CD4-positive, alpha-beta T cell treated with Interleukin-15 for 4 hours (primary cell): ENCODE measurements at places on chromosomes 11 and 22.

- no peak for DNase-seq
These were observed 19.2 kb upstream of the ASPHD2 start for GRCh38 chr22:26409719-26410335.

GRCh38 chr22:32265882-32266767 lies 11.0 kb upstream of the SLC5A4 start:
- DNase-seq = peak; percentile 64

DNA sequence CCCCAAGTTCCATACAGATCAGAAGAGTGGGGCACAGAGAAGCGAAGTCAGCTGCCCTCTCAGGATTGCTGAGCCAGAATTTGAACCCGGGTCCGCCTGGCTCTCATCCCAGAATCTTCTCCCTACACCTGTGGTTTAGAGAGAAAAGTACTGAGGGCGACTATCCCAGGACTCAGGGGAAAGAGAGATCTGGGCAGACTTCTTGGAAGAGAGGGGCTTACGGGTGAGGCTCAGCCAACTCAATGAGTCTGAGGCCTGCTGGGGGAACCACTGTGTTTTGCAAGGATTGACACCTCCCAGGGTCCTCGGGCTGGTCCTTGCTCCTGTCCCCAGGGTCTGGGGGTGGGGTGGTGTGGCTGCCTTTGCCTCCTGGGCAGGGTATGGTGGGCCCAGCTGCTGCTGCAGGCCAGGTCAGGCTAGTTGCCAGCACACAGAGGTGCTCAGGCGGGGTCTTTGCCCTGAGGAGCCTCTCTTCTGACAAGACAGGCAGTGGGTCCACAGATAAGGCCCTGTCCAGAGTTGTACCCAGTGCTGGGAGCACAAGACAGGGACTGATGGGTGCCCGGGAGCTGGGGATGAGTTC lies 1.2 kb downstream of the CAPN5 start:
- no peak for DNase-seq

- no peak for DNase-seq
These were observed 370.6 kb upstream of the CADM1 start for GRCh38 chr11:115874843-115875242.

GRCh38 chr11:96741068-96741467 lies 351.3 kb downstream of the JRKL start:
- DNase-seq = no peak

- DNase-seq = no peak
These were observed 9.4 kb upstream of the OSM start for GRCh38 chr22:30276039-30276438.

- no peak for DNase-seq
These were observed 6.6 kb downstream of the EEF1G start for GRCh38 chr11:62567018-62567633.

- peak; percentile 42 for DNase-seq
These were observed 36.3 kb upstream of the POLA2 start for GRCh38 chr11:65225279-65226102.

GRCh38 chr11:73907191-73907590 lies 30.4 kb downstream of the PAAF1 start:
- DNase-seq = peak; percentile 1

DNA sequence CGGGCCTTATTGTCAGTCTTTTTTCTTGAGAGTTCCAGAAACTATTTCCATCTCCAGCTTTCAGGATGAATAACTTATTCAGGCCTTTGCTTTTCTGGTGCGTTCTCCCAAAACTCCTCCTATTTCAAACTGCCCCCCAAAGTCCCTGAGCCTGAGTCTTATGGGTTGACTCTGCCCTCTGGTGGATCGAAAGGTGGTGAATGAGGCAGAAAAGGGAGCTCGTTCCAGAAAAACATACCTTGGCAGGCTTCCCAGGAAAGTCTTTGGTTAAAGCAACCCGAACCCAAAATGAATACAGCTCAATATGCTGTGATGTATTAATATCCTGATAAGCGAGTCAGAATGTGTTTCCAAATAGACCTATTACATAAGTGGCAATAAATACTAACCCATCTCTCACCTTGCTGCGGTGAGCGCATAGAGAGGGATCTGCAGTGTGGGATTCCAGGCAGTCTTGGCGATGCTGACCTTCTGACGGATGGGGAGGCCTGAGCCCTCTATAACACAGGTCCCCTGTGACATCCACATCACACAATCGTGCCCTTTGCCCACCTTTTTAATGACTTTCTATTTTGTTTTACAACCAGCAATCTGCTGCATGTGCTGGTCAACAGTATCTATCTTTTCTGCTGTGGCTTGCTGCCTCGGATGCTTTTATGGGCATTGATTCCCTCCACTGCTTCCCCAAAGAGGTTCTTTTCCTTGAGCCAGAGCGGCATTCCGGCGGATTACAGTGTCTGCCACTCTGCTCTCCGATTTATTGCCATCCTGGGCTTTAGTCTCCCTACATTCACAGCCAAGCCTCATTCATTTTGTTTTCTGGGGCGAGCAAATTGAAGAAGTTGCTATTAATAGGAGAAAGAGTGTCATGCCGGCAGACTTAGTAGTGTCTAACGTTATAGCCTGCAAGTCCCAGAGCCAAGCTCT lies 756.8 kb downstream of the NTM start:
- no peak for DNase-seq

DNA sequence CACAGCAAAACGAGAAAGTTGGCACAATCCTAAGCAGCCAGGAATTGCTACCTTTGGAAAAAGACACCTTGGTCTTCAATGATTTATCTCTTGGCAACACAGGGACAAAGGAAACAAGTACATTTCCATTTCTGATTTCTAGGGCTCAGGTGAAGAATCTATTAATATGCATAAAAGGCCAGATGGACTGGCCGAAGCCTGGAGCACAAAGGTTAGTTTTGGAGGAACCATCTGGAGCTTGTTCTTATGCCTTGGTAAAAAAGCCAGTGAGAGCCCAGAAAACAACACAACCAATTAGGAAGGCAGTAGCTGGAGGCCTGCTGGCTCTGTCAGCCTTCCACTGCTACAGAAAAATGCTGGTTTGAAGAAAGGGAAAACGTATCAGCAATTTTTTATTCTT lies 713.5 kb upstream of the API5 start:
- no peak for DNase-seq

GRCh38 chr11:84136926-84137325 lies 850.8 kb upstream of the CCDC90B start:
- no peak for DNase-seq

- no peak for DNase-seq
These were observed 59.5 kb upstream of the AMOTL1 start for GRCh38 chr11:94708642-94709041.

- DNase-seq = no peak
These were observed 133.4 kb upstream of the E2F8 start for GRCh38 chr11:19374151-19374569.

DNA sequence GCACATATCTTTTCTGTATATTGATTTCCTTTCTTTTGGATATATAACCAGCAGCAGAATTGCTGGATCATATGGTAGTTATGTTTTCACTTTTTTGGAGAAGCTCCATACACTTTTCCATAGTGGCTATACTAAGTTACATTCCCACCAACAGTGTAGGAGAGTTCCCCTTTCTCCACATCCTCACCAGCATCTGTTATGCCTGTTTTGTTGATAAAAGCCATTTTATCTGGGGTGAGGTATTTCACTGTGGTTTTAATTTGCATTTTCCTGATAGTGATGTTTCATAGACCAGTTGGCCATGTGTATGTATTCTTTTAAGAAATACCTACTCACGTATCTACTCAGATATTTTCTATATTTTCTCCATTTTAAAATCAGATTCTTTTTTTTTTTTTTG lies 419.3 kb upstream of the FAT3 start:
- no peak for DNase-seq

DNA sequence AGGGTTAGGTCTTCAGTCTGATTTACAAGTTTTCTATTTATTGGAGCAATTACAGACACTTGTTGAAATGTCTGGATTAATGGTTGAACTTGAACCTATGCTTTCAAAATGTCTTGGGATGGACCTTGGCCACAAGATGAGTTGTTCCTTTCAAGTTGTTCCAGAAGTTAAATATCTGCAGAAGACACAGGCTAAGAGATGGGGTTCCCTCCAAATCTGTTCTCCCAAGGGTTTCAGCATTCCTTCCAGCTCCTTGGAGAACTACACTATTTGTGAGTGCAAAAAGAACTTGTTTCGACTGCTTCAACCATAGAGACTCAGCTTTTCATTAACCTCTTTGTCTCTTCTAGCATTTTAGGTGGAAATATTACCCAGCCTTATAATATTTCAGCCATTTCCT lies 189.0 kb upstream of the BLID start:
- DNase-seq = no peak

GRCh38 chr22:19605508-19606331 lies 81.5 kb upstream of the CLDN5 start:
- no peak for DNase-seq

- no peak for DNase-seq
These were observed 25.9 kb upstream of the CCDC34 start for GRCh38 chr11:27388869-27389268.

GRCh38 chr11:134340354-134340964 lies 8.7 kb downstream of the GLB1L2 start:
- no peak for DNase-seq

GRCh38 chr11:45806937-45807791 lies 2.2 kb downstream of the SLC35C1 start:
- no peak for DNase-seq

DNA sequence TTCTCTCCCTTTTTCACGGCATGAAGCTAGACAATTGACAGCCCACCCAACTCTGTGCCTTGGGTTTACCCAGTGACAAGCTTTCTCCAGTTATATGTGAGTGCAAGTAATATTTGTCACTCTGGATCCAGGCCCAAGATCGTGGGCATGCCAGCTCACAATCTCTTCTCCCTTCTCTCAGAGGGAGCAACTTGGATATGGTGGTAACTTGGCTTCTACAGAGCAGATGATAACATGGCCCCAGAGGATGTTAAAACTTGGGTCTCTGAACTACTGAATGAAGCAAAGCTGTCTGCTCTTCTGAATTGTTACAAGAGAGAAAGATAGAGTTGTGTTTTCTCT lies 20.8 kb downstream of the C11orf96 start:
- no peak for DNase-seq

- DNase-seq = no peak
These were observed 87.1 kb upstream of the SHANK2 start for GRCh38 chr11:71339396-71339881.

- DNase-seq = no peak
These were observed 77.7 kb upstream of the FAM181B start for GRCh38 chr11:82811369-82811768.

DNA sequence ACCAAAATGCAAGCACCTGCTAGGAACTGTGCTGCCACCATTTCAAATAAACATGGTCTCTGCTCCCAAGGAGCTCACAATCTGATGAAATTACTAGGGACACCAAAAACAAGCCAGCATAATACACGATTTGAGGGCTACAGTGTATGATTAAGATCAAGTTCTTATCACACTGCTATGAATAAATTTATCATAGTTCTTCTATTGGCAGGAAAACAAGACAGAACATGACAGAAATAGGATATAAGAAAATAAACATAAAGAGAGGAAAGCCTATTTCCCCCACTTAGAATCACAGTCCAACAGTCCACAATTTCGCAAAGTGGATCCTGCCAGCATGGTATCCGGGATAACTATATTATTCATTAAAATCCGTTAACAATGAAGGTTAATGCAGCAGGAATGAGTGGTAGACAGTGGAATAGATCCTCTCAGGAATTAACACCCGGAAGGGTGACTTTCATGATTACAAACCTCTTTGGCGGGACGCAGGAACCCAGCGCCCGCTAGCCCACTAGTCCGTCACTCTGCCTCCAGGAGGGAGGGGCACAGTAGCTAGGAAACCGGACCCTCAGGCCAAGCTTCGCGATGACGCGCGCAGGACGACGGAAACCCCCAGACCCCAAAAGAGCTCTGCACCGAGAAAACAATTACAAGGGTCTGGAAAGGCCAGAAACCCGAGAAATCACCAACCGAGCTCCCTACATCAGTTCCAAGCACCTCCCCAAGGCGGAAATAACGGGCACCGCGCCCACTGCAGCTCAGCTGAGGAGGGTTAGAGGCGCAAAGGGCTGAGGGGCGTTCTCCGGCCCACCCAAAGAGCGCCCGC lies 607 bp downstream of the CCDC82 start:
- DNase-seq = no peak

DNA sequence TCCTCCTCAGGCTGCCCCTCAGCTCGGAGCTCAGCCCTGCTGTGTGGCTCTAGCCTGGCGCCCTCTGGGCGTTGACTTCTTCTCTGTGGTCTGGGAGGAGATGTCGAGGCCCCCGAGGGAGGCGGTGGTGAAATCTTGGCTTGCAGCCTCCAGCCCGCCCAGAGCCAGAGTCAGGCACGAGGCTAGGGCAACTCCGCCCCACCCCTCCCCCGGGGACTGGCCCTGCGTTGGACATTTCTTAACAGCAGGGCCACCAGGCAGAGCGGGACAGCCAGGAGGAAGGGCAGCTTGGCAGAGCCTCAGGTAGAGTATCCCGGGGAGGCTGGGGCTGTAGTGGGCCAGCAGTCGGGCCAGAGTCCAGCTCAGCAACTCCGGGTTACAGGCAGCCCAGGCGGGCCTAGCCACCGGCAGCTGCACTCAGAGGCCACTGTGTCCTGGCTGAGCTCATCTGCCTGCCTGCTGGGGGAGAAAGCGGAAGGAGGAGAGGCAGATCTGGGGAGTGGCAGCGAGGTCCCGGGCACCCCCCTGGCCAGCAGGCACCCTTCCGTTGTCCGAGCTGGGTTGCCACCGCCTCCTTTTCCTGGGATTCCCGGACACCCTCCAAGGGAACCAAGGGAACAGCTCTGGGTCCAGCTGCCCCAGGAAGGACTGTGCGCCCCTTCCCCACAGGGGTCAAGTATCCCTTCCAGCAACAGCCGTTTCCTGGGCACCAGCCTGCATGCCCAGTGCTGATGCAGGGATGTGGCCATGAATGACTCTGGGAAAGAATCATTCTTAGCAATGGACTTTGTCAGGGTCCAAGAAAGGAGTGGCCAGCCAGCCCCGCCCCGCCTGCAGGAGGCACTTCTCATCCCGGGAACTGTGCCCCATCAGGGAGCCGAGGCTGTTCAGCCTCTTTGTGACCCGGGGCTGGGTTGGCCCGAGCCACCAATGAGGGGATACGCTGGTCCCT lies at the start of gene ALDH3B1:
Gene ALDH3B1 (plus strand): TSS at position 238 of the 952 bp plus-strand sequence. CDS start 4,971 bp downstream, outside the sequence.
- no peak for DNase-seq

- DNase-seq = no peak
These were observed 24.2 kb downstream of the NECTIN1 start for GRCh38 chr11:119704849-119705248.

DNA sequence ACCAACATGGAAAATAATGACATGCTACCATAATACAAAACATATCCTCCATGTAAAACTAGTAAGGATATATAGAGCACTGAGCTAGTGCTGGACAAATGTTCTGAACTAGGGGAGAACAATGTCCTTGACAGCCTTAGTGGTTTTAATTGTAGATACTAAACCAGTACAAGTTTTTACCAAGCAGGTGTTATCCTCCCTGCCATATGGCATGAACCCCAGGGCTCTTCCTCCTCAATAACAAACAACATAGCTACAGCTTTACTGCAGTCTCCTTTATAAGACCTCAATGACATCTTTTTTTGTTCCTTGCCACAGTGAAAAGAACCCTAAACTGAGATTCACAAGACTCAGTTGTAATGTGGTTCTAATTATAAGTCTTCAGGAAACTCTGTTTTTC lies 70.2 kb upstream of the GDPD4 start:
- no peak for DNase-seq

- no peak for DNase-seq
These were observed 20.9 kb downstream of the PARVG start for GRCh38 chr22:44201665-44202064.
